ENCODE measurements at places on chromosomes 6 and 20. TPM values are rescaled to one million over a fixed set of nuclear protein-coding genes. Genes with fewer than 3 reads are reported as not detected.

Gene NHLRC1
- 1.6 TPM for total RNA-seq

Gene OPN5
- not detected for total RNA-seq

Gene NKAIN4
- not detected for total RNA-seq

Gene SLC22A16
- total RNA-seq: not detected

Gene TCEA2
- 66.0 TPM for total RNA-seq

Gene SLC22A7
- not detected for total RNA-seq

GRCh38 chr6:169119669-169120068 is 134.0 kb downstream of the THBS2 start:
- DNase-seq: no peak

DNA sequence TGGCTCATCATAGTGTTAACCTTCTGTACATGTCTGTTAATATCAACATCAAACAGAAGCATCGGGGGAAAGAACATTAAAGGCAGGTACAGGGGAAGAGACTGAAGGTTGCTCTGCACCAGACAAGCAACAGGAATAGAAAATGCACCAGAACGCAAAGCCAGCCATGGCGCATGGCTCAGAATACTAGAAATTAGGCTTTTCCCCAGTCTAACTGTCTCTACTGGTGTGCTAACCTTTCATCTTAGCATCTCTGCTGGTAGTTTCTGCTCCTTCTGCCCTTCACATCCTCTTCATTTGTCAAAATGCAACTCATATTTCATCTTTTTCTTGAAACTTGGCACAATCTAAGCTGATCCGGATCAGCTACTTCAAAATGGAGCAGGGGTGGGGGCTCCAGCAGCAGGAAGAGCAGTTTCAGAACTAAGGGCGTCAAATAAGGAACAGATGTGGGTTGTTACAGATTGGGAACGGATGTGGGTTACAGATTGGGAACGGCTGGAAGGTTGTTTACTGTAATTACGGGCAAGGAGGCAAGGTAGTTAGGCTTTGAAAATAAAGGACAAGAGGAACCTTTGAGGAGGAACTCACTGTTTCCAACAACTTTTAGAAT is 13.1 kb upstream of the RNASET2 start:
- DNase-seq: no peak

GRCh38 chr20:21172626-21173025 is 46.7 kb downstream of the KIZ start:
- DNase-seq: no peak

- DNase-seq: no peak
Observed at GRCh38 chr6:40963019-40963418, 76.0 kb downstream of the UNC5CL start.

DNA sequence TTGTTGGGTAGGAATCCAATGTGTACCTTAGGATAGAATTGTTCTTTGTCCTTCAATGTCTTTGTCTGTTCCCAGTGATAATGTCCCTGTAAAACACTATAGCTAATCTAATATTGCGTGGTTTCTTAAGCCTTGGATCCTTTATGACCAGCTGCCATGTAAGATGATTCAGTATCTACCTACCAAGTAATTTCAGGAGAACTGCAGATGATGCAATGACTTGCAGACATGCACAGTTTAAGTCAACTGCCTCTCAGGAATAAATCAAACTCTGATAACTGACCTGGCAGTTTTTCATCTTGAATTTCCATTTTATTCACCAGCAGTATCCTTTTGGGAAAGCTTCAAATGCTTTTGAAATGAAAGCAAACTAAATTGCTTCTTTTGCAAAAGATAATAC is 157.8 kb downstream of the TPBG start:
- no peak for DNase-seq

GRCh38 chr6:131911951-131912350 is 39.2 kb downstream of the CCN2 start:
- no peak for DNase-seq

DNA sequence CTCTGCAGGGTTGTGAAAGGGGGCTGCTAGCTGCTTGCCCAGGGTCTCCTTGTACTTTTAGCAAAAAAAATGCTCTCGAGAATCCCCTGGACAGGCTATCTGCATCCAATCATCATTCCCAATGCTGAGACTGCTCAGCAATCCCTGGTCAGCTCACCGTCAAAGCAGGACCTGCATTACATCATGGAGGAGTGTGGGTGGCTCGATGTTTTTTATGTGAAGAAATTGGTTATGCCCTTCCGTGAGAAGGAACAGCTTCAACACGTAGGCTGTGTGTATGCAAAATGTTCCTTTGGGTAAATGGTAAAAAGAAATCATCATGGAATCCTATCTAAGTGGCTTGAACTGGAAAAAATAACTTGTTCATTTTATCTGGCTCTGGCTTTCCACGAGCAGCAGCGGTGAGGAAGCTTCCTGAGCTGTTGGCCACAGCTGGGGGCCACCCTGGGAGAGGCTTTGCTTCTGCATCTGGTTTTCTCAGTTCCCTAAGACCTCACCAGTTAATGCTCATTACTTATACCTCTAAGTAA is 111.4 kb downstream of the FYN start:
- no peak for DNase-seq

- DNase-seq: no peak
Observed at GRCh38 chr6:148323344-148323743, 19.3 kb upstream of the SASH1 start.

GRCh38 chr20:23278172-23278571 is 72.4 kb upstream of the NXT1 start:
- no peak for DNase-seq

DNA sequence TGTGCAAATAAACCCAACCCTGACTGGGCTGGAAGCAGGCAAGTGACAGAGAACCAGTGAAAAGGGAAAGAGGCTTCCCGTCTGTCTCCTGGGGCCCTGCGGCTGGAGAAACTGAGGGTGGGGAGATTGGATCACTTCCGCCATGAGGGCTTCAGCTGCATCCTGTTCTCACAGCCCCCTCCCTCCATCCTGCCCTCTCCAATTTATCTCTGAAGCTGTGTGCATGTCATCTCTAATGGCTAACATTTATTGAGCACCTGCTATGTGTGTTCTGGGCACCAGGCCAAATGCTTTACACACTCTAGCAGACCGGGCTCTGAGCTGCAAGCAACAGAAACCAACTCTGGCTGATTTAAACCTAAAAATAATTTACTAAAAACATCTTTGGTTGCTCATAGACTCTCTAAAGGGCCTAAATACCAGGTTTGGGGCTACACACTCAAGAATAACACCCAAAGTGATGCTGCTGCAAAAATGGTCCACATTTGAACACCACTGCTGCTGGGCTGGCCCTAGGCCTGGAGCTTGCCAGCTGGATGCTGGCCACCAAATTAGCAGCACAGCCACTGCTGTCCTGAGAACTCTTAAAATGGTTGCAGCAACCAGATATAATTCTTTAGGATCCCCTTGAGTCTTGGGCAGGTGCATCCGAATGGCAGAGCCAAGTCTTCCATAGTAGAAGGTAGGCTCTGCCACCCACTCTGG is 123.6 kb upstream of the LRFN2 start:
- DNase-seq: no peak

DNA sequence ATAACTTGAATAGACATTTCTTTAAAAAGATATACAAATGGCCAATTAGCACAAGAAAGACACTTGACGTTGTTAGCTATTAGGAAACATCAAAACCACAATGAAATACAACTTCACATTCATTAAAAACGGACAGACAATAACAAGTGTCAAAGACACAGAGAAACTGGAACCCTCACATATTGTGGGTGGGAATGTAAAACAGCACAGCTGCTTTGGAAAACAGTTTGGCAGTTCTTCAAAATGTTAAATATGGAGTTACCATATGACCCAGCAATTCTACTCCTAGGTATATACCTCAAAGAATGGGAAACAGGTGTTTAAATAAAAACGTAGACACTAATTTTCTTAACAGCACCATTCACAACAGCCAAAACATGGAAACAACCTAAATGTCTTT is 100.5 kb upstream of the SLC22A23 start:
- no peak for DNase-seq

- no peak for DNase-seq
Observed at GRCh38 chr6:33856655-33857054, 52.9 kb upstream of the MLN start.

GRCh38 chr6:151018046-151018445 is 152.5 kb downstream of the MTHFD1L start:
- DNase-seq: no peak

GRCh38 chr6:128246472-128247260 is 273.7 kb downstream of the PTPRK start:
- DNase-seq: no peak

GRCh38 chr6:107822176-107823046 is 1.7 kb downstream of the SCML4 start:
- DNase-seq: no peak

DNA sequence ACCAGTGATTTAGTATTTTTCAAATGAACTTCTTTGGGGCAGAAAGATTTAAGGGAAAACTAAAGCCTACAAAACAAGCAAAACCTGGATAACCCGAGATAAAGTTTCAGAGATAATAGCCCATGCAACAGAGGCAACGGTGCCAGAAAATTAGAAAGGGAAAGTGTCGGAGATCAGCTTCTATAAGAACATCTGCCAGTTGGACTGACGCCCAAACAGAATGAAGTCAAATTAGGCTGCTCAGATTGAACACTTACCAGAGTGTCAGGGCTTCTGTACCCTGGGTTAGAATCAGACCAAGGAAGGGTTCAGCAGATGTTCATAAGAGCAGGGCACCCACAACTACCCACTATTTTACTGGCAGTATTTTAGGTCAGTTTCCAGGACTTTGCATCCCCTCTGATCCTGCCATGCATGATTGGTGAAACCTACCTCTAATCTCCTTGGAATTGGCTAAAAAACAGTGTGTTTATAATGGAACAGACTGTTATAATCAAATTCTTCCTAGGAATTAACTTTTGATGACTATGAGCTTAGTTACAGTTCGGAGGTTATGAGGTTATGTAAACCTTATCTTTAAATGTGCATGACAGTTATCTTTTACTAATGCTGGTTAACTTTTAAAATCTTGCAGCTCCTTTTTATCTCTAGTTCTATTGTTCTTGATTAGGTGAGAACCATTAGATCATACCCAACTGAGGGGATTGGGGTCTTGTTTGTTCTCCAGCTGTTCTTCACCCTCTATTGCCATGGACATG is 13.1 kb downstream of the BMP2 start:
- no peak for DNase-seq

GRCh38 chr20:3472105-3472504 is 1.3 kb downstream of the ATRN start:
- DNase-seq: no peak

DNA sequence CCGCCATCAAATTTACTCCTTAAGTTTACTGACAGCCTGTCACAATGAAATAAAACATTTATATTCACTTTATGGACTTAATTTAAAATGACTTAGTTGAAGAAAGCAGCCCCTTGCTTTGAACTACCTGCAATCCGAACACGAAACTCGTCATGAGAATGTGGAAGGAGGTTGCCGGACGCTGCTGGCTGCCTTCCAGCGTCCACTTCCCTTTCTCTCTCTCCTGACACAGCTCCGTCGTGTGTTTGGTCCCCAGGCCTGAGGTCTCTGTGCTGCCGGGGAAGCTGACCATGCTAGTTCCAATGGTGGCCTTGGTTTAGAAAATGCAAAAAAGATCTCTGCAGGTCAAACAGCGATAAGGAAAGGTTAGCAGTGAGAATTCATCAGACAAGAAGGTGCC is 519.7 kb downstream of the CDH26 start:
- DNase-seq: no peak

GRCh38 chr6:116492331-116493067 is 18.9 kb upstream of the CALHM5 start:
- DNase-seq: no peak

DNA sequence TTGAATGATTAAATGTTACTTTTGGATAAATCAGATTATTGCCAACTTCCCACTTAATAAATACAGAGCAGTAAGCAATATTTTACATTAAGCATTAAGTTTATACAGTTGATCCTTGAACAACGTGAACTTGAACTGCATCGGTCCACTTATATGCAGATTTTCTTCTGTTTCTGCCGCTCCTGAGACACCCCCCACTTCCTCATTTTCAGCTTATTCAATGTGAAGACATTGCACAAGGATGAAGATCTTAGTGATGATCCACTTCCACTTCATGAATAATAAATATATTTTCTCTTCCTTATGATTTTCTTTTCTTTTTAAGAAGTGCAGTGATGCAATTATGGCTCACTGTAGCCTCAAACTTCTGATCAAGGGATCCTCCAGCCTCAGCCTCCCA is 167.2 kb downstream of the LINC00237 start:
- DNase-seq: no peak

DNA sequence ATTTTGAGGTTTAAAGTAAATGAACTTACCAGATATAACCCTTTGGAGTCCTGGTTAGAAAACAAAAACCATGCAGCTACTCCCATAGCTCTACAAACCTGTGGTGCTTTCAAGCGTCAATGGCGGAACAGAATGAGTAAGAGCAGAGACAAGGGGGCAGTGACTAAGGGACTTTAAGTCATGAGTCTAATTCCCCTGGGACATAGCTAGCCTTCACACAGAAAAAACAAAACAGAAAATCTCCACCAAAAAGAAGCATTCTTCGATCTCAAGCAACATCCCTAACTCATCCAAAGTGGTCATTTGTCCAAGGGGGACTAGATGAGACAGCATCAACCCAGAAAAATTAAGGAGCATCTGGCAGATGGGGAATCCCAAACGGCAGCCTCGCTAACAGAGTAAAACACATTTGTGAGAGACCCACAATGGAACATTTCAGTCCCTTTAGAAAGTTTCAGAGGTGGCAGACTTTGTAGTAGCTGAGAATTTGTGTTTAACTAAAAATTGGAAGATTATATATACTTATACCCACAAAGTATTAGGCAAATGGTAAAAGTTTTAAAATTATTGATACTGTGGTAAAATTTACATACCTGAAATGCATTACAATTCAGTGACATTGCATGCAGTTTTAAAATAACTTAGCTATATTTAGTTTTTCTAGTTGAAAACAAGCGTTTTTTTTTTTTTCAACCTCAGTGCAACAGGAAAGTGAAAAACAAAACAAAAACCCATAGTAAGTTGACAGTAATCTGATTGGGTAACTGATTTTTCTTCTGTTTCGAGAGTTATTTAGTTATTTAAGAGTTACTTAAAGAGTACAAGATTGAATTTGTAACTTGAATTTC is 67.5 kb downstream of the KCNQ5 start:
- DNase-seq: no peak

DNA sequence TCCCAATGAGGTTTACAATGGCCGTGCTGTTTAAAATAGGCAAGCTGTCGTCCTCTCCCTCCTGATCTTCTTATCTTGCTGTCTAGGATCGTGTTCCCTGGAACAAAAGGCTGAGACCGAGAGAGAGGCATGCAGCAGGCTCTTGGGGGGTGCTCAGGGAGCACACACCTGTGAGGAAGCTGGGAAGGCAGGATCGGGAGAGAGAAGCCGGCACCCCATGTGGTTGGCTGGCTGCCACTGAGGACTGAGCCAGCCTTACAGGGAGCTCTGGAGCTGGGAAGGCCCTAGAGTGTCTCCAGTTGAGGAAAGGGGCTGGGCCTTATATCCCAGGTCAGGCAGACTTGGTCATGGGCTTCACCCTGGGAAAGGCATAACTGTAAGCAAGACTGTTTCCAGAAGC is 184.2 kb downstream of the LY86 start:
- DNase-seq: no peak

DNA sequence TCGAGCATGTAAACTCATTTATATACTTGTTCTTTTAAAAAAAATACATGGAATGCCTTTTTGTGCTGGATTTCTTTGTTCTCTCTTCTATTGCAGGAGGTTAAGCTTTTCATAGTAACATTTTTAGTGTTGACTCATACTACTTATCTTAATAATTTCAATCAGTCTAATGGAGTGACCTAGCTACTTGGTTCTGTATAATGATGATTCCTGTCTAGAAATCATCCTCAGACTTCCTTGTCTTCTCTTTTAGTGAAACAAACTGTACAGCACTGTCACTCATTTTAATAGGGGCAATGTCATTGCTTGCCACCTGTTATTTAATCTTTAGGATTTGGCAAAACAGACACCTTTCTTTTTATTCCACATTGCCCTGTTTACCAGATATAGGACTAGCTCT is 62.3 kb downstream of the ADGRB3 start:
- no peak for DNase-seq

Measured in cardiac septum (tissue), 1 donor.